Right cardiac atrium (tissue), 5 donors: ENCODE measurements at places on chromosomes 16 and 17. TPM values are rescaled to one million over a fixed set of nuclear protein-coding genes. Genes with fewer than 3 reads are reported as not detected.

DNA sequence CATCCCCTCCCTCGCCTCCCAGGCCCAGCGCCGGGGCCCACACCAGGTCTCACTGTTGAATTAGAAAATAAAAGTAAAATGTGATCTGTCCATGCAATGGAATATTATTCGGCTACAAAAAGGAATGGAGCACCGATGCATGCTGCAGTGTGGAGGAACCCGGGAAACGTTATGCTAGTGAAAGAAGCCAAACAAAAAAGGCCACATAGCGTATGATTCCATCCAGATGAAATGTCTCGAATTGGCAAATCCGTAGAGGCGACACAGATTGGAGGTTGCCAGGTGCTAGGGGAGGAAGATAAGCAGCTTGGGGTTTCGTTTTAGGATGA, 972 bp upstream of the ADCY9 start:
- no peak for DNase-seq

DNA sequence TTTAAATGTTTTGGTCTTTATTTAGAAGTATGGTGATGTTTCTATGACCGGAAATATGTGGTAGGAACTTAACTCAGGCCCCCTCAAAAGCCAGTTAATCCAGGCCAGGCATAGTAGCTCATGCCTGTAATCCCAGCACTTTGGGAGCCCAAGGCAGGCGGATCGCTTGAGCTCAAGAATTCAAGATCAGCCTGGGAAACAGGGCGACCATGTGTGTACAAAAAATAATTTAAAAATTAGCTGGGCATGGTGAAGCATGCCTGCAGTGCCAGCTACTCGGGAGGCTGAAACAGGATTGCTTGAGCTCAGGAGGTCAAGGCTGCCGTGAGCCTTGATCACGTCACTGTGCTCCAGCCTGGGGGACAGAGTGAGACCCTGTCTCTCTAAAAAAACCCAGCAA, 10.3 kb downstream of the RSL1D1 start:
- no peak for DNase-seq

DNA sequence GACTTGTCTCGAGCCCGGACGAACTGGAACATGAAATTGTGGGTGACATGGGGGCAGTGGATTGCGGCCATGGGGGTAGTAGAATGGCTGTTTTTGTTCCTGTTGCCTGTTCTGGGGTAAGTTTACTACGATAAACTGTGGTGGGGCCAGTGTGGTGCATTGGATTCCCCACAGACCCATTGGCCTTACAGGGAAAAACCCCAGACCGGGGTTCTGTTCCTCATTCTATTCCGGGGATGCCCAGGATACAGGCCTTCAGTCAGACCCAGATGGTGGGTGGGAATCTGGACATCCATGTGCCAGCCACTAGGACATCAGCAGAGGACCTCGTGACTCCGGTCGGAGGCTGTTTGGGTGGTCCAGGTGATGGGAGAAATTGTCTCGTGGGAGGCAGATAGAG, 88.1 kb downstream of the ABCC1 start:
- no peak for DNase-seq

DNA sequence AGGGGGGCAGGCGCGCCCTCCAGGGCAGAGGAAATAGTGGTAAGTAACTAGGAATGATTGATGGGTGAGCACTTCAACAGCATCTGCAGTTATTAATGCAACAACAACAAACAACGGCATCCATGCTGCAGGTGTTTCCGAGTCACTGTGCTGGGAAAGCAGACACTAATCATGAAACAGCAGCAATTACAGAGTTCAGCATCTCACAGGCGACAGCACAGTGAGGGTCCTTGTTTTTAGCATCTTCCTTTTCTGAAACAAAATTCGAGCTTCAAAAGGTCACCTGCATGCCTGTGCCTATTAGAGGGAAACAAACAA, 191.9 kb downstream of the SLC39A11 start:
- no peak for DNase-seq

DNA sequence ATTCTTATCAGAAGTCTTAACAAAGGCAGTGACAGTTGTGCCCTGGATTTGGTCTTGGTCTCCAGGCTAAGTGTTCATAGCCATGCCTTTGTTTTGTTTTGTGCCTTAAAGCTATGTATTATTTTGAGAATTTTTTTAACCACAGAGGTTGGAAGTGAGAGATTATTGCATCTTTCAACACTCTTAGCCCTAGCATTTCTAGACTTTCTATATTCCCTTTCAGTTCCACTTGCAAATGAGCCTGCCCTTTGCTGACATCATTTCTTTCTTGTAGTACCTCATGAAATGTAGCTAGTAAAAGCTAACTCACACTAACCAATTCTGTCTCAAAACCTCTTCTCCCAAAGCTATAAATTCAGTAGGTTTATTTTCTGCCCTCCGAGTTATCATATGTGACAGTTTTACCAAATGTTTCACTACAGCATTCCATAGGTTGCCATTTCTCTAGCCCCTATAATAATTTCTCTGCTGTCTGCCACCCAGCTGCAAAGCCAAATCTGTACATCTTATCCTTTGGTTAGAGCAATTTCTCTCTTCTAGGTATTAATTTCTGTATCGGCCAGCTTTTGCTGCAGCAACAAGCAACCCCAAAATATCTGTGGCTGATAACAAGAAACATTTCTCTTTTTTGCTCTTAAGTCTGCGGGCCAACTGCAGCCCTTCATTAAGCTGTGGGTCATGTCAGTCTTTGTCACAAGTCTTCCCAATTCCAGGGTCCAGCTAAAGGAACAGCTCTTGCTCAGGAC, 14.2 kb upstream of the CCL1 start:
- DNase-seq: no peak

- DNase-seq: no peak
Measured at GRCh38 chr17:74950207-74950606, 14.5 kb downstream of the OTOP3 start.

- DNase-seq: peak; percentile 67
Measured at GRCh38 chr17:79089720-79090442, 15.3 kb downstream of the ENGASE start.

DNA sequence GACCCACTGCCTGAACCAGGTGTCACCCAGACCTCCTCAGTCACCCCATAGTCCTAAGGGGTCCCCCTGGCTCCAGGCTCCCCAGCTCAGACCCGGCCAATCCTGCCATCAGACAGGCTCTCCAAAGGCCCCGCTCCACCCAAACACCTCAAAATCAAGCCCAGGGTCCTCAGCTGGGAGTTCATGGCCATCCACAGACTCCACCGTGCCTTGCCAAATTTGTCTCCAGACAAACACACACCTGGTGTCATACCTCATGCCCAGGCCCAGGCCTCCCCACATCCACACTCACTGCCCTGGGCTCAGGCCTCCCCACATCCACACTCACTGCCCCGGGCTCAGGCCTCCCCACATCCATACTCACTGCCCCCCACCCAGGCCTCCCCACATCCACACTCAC, 12.5 kb downstream of the RPH3AL start:
- no peak for DNase-seq

GRCh38 chr17:42669977-42670788, 6.6 kb downstream of the PLEKHH3 start:
- peak; percentile 53 for DNase-seq

DNA sequence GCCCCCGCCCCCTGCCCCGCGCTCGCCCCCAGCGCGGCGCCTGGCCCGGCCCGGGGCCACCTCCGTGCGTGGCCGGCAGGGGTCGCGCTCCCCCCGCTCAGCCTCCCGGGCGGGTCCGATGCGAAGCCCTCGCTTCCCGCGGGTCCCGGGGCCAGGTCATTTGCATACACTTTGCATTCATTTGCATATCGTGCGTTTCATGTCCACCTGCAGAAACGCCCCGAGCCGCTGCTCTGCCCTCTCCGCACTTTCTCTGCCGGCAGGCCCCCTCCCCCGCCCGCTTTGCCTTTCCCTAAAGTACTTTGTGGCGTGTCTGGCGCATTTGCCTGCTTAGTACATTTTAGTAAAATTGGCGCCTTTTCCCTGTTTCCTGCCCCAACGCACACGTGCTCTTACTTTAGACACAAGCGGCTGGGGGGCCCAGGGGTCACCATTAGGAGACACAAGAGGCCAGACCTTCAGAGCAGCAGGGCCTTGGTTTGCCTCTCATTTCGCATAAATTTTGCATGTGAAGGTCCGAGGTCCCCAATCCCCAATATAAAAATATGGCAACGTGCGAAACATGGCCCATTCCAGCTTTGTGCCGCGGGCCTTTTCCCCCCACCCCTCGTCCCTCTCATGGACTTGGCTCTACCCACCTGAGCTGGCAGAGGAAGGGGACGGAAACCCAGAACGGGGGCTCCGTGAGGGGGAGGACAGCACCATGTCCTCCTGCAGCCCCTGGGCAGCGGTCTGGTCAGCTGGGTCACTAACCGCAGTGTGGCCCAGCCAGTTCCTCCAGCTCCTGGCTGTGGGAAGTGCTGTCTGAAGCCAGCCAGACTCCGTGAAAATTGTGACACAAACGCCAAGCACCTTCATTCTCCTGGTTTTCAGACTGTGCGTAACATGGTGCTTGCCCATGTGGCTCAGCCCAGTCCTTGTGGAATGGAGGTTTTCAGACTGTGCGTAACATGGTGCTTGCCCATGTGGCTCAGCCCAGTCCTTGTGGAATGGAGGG, 34.8 kb downstream of the CBFA2T3 start:
- peak; percentile 76 for DNase-seq

DNA sequence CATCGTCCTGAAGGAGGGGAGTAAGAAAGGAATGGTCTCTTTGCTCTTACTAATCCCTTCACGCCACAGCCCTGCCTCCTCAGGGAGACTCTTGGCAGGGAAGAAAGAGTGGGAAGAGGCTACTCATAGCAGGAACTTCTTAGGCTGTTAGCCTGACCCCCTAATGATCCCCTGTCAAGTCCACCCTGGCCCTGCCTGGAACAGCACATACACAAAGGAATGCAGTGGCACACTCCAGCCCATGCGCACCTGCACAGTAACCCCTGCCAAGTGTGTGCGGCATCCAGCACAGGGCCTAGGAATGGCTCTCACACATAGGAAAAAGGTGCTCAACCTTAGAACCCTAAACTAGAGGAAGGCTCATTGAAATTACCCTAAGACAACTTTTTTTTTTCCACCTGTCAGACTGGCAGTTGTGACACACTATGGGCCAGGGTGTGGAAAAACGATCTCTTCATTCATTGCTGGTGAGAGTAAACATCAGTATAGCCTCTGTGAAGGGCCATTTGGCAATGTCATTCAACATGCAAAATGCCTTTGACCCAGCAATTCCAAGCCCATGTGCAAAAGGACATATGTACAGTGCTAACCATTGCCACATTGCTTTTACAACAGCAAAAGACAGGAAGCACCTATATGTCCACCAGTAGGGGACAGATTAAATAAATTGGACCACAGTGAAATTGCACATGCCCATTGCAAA, 50.1 kb downstream of the PIMREG start:
- peak; percentile 3 for DNase-seq

- DNase-seq: peak; percentile 87
Measured at GRCh38 chr17:9021158-9021991, at the start of gene NTN1. Gene NTN1 (plus strand): TSS chr17:9021510. CDS start chr17:9022374, 864 bp downstream.

GRCh38 chr16:19704321-19705145, 13.5 kb downstream of the KNOP1 start:
- no peak for DNase-seq

DNA sequence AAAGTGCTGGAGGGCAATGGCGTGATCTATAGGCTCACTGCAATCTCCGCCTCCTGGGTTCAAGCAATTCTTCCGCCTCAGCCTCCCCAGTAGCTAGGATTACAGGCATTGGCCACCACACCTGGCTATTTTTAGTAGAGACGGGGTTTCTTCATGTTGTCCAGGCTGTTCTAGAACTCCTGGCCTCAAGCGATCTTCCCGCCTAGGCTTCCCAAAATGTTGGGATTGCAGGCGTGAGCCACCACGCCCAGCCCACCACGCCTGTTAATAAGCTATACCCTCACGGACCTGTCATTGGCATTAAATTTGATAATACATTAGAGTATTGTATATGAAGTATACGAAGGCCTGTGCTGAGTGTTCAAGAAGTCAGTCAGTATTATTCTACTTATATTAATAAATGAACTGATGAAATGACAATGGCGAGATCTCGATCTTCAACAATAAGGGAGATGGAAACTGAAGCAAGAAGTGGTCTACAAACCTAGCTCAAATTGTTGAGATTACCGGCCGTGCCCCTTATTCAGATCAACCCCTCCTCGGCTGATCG, 818 bp upstream of the BCAS3 start:
- DNase-seq: no peak

DNA sequence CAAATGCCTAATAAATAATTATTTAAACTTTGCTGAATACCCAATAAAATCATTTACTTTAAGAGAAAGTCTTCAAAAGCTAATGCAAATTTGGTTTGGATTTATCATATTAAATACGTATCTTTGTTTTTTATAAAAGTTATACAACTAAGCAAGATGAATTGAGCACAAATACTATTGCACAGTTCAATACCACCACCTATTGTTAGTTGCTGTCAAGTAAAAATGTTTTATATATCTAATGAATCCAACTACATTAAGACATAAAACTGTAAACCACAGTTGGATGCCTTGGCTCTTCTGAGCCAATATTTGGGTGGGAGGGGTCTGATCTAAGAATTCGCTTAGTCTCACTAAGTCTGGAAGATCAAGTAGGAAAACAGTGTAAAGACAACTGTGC, 7.7 kb downstream of the FBXL20 start:
- no peak for DNase-seq

DNA sequence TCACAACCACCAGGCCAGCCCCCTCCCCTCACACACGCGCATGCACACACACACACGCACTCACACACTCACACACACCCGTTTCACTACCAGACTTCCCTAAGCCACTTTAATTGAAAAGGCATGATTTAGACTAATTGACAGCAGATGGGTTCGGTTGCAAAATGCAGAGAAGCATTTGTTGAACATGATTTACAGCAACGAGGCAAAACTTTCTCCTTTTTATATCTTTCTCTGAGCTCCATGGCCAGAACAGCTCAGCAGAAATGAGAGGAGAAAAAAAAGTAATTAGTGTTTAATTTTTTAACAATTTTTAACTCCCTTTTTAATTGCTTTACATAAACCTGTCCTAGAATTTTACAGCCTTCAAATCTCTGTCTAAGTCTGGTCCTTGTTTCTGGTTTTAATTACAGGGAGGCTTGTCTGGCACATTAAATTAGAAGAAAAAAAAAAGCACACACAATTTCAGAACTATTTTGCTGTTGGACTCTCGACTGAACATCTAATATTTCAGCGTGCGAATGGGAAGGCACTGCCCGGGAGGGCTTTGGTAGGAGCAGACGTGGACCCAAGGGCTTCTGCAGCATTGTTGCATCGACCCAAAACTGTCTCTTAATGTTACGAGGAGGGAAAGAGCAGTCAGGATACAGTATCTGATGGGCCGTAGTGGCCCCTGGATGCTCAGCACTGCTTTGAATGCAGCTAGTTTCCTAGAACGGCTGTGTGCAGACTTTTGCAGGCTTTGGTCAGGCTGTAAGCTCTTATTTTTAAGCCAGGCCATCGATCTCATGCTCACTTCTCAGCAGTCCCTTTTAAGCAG, 255.9 kb downstream of the SOX9 start:
- DNase-seq: no peak

The ATP2A3 gene
- total RNA-seq: 10.5 TPM

The CDC6 gene
- total RNA-seq: 1.5 TPM

The PPP1R27 gene
- not detected for total RNA-seq

The RNF227 gene
- 1.9 TPM for total RNA-seq

The TMEM106A gene
- 6.4 TPM for total RNA-seq

The WSB1 gene
- total RNA-seq: 74.6 TPM

The CSH1 gene
- total RNA-seq: not detected

The TNFRSF12A gene
- 15.7 TPM for total RNA-seq
